ENCODE measurements at places on chromosomes 6 and 20.
A peak's percentile ranks its signal among the peaks of the same experiment; 100 is the strongest.

- no peak for DNase-seq
Observed at GRCh38 chr6:122730775-122731386, 48.6 kb upstream of the FABP7 start.

DNA sequence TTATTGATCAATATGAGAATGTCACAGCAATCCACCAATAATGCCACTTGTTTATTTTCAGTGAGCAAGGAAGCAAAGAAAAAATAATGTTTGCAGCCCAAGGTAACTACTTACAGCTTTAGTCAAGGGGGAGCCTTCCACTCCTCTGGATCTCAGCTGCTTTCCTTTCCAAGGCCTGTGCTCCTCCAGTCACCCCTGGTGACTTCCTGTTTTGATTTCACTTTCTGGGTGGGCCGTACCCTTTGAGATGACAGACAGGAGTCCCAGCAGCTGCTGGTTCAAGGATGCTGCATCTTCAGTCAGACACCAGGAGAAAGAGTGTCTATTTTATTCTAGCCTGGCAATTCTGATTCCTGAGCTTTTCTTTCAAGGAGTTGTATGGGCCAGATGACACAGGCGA lies 5.6 kb upstream of the VNN2 start:
- peak; percentile 12 for DNase-seq

GRCh38 chr6:125357515-125358256 lies 55.9 kb upstream of the HDDC2 start:
- no peak for DNase-seq

GRCh38 chr6:110541701-110542309 lies 65.4 kb upstream of the SLC22A16 start:
- no peak for DNase-seq

- no peak for DNase-seq
Observed at GRCh38 chr6:13573669-13574110, 711 bp upstream of the SIRT5 start.

- no peak for DNase-seq
Observed at GRCh38 chr20:12072954-12073264, 155.2 kb downstream of the BTBD3 start.

DNA sequence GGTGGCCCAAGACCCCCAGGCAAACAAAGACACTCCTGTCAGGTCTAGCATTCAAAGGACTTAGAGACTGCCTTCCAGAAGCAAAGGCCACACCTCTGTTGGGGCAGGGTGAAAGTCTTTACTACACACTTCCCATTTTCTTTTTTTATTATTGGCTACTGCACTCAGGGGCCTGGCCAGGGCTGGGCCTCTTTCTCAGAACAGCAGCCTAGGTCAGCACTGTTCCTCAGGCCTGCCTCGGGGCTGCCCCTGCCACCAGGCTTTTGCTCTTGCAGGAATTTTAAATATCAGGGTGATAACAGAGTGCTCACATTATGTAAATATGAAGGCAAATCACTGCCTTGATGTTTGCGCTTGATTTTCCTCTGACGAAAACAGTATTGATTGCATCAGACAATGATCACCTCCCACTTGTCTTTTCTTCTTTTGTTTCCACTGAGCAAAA lies 18.5 kb downstream of the GSTA4 start:
- DNase-seq, result no peak

DNA sequence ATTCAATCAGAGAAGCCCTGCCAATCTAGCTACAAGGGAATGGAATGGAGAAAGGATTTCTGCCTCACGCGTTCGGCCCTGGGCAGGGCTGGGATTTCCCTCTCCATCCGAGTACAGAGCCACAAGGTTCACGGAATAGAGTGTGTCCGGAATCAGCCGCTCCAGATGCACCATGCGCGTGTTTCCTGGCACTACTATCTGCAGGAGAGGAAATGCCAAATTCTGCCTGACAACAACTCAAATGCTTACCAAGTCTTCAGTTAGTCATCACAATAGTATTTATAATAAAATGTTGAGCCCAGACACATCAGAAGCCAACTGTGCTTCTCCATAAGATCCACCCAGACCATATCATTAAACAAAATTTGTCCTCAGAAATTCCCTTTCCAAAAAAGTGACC lies 75.1 kb downstream of the COL12A1 start:
- DNase-seq, result no peak

GRCh38 chr6:25196464-25196863 lies 82.7 kb upstream of the CARMIL1 start:
- DNase-seq, result no peak

DNA sequence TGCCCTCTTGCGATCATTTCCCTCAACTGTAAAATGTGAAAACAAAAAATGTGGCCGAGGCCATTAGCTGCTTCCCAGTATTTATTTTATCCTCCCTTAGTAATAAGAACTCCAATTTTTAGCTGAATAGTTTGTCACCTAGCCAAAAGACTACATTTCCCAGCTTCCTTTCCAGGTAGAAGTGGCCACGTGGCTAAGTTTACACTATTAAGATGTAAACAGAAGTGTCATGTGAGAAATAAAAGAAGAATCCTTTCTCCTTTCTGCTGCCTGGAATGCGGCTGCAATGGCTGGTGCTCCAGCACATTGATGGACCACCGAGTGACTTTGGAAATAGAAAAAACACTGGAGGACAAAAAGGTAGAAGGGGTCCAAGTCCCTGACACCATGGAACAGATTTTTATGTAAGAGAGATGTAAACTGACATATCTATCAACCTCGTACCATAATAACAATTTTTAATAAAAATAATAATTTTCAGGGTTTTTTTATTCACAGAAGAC lies 268.8 kb downstream of the PKHD1 start:
- DNase-seq, result no peak
